Activated CD4-positive, alpha-beta memory T cell treated with anti-CD3 and anti-CD28 coated beads, Interleukin-2, amount 10 ng/mL, durations not matched to agents 7 days and 5 days (primary cell): ENCODE measurements at places on chromosomes 11 and 22.

DNA sequence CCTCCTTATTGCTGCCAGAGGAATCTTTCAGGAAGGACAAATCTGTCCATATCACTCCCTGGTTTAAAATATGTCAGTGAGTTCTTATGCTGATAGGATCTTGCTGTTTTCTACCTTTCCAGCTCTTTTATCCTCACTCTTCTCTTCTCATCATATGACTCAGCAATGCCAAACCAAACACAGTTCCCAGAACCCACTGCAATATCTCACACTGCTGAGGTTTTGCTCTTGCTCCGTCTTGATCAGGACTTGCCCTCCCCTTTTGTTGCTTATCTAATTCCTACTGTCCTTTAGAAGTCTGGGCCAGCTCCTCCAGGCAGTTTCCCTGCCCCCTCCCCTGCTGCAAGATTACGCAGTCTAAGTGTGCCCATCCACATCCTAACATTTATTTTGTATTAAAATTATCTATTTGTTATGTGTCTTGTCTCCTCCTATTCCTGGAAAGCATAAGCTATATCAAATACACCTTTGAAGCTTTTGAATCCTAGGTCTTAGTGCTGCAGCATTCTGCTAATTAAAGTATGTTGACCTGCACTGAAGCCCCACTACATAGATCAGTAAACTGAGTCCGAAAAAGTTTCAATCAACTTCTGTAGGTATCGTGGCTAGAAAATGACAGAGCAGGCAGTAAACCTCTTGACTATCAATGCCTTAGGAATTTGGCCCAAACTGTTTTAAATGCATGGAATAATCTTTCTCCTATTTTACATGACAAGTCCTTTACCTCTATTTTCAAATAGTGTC lies 119.2 kb upstream of the C11orf87 start:
- DNase-seq: no peak

DNA sequence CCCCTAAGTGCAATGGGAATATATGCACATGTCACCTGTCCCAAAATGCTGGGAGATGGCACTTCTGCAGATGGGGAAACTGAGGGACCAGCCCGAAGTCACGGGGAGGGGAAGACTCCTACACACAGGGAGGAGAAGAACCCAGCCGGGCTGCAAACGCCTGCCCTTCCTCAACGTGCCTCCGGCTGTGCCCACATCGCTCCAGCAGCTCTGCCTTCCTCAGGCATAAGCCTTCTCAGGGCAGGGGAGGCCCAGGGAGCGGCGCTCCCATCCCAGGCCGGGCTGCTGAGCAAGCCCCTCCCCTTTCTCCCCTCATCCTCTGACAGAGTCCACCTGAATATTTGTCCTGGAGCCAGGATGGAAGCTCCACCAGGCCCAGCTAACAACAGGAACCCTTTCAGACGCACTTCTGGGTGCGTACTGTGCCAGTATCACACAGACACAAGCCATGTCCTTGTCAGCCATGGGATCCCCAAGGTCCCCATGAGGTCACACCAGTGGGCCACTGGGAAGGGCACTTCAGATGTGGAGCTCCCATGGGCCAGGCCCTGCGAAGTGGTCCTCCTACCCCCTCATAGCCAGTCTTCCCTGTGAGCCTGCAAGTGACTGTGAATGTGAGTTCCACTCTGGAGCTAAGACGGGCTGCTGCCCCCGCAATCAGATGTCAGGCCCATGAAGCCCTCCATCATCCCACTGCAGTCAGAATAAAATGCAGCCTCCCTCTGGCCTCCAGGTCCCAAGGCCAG lies 2.5 kb upstream of the CD81 start:
- no peak for DNase-seq

DNA sequence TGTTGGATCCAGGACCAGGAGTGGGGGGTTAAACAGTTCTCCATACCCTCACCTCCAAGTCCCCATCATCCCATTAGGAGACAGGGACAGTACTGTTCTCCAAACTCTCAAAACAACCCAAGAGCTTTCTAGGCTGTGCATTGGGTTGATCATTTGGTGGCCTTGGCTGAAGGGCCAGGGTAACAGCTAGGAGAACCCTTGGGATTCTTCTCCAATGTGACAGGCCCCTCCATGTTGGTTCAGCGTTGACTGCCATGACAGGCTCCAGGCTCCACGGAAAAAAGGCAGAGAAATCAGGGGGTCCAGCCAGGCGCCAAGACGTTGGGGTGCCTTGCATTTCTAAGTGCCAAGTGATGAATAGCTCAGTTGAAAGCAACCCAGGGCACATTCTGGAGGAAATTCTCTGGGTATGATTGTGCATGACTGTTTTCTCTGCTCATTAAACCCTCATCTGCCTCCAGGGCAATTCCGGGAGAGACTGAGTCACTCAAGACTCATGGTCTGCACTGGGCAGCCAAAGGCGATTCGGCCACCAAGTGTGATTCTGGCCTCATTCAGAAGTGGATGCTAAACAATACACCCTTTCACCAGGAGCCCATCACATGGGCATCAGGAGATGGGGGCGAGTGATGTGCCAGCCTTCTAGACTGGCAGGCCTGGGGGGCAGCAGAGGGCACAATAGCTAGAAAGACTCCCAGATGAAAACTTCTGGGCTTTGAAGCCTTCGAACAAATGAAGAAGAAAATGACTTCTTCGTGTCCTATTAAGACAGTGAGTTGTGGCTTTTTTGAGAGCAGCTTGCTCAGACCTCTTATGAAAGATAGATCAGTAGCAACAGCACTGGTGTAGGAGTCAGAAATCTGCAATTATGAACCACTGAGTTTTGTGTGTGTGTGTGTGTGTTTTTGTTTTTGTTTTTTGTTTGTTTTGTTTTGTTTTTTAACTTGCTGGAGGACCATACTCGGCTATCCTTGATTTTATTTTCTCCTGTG lies 27.7 kb downstream of the CD44 start:
- peak; percentile 47 for DNase-seq

GRCh38 chr11:130340671-130341319 lies 26.1 kb upstream of the ZBTB44 start:
- peak; percentile 65 for DNase-seq

DNA sequence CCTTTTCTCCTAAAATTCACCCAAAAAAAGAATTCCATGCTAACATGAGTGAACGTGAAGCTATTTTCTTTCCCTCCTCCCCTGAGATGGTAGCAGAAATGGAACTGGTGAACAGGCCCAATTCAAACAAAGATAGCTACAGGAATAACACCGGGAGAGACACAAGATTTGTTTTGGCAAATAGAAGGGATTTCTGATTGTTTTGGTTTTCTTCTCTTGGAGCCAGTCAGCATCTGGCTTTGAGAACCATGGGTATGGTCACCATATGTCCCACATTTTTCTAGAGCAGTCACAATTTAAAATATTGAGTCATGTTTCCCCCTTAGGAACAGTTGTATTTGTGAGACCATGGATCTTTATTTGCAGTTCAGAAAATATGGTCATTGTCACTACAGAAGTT lies 214.1 kb downstream of the FAM76B start:
- no peak for DNase-seq

DNA sequence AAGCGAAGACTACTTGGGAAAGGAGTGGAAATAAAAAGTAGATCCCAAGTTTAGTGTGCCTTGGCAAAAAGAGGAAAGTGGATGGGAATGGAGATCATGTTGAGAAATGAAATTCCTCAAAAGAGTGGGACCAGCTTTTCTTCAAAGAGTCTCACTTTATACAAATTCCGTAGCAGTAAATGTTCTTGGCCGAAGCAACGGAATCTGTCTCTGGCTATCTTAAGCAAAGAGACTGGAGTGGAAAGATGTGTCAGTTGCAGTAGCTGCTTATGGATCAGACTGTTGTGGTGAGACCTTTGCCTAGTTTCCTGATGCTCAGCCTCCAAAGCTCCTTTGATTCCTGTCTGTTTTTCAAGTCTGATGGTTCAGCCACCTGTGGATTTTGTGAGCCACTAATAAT lies 73.6 kb downstream of the CSTPP1 start:
- DNase-seq: no peak

GRCh38 chr11:27218421-27219038 lies 144.5 kb downstream of the CCDC34 start:
- DNase-seq: no peak

DNA sequence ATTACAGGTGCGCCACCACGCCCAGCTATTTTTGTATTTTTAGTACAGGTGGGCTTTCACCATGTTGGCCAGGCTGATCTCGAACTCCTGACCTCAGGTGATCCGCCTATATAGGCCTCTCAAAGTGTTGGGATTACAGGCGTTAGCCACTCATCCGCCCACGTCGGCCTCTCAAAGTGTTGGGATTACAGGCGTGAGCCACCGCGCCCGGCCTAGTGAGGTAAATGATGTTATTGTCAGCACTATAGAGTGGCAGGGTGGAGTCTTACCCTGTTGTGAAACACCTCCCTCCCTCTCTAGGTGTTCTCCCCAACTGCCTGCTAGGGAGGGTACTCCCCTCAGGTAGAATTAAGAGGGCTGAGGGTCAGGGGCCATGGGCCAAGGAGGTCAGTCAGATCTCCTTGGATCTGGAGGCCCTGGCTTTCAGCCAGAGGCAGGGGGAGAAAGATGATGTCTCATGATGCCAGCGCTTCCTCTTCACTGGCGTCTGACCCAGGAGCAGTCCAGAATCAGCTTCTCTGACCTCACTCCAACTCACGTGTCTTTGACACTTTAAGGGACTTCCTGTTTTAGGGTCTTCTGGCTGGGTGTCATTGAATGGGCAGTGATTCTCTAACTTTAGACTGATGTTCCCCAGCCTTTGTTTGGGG lies 2.0 kb downstream of the GGA1 start:
- DNase-seq: no peak

DNA sequence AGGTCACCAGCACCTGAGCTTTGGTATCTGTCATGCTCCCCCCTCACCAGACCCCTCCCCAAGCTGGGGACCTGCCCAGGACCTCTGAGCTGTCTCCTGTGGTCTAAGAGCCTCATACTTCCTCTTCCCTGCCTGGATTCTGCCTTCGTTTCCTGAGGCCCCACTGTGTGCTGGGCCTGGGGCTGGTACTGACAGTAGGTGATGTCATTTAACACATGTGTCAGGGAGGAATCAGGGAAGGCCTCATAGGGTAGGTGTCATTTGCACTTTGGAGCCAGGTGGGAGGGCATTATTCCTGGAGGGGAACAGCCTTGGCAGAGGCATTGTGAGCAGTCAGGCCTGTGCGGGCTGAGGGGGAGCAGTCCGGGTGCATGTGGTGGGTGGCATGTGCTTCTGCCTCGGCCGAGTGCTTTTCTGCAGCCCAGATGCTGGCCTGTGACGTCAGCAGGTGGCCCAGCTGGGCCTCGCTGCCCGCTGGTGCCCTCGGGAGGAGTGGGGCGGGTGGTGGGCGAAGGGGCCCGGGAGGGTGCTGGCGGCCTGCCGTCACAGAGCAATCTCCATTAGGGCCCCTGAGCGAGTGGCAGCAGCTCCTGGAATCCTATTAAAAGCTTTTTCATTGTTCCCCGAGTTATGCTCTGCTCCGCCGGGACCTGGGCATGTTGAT lies 9.1 kb downstream of the FLRT1 start:
- no peak for DNase-seq

- no peak for DNase-seq
Observed at GRCh38 chr11:10263929-10264328, 30.1 kb downstream of the SBF2 start.

DNA sequence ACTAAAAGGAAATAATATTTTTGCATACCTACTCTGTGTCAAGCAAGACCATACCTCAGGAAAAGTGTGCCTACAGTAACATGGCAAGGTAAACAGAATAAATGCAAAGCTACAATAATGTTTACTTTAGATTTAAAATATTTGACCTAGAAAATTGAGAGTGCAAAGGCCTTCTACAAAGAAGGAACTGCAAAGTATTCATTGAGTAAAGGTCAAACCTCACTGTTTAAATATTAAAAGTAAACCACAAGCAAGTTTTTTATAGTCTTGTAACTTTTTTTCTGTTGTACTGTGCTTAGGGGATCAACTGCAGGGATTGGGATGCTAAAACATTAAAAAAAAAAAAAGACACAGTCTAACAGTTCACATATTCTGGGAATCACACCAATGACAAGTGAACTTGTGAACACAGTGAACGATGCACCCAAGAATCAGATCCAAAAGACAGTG lies 48.8 kb downstream of the CWF19L2 start:
- no peak for DNase-seq

- no peak for DNase-seq
Observed at GRCh38 chr11:95435628-95436353, 204.8 kb upstream of the SESN3 start.

DNA sequence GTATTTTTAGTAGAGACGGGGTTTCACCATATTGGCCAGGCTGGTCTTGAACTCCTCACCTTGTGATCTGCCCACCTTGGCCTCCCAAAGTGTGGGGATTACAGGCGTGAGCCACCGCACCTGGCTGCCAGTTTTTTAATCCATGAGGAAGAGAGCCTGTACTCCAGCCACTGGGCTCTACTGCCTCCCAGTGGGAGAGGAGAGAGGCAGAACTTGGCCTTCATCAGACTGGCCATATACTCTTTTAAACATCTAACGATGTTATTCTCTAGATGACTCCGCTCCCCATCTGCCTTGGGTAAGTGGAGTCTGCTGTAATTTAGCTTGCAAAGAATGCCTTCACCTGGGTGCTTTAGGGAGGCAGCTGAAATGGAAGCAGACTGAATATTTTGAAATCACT lies 34.6 kb downstream of the SLC6A5 start:
- DNase-seq: no peak

GRCh38 chr11:119538753-119539152 lies 115.8 kb upstream of the THY1 start:
- no peak for DNase-seq

- no peak for DNase-seq
Observed at GRCh38 chr11:128375961-128376360, 211.4 kb downstream of the ETS1 start.
